Astrocyte (in vitro differentiated cells and primary cell): ENCODE measurements at places on chromosomes 16 and 17. TPM values are rescaled to one million over a fixed set of nuclear protein-coding genes. Genes with fewer than 3 reads are reported as not detected.

ABCA8 gene
- total RNA-seq: not detected in 2 replicates

DBNDD1 gene
- total RNA-seq: 18.1 and 24.0 TPM in 2 replicates

FAM222B gene
- 51.4 and 53.0 TPM in 2 replicates for total RNA-seq

DNA sequence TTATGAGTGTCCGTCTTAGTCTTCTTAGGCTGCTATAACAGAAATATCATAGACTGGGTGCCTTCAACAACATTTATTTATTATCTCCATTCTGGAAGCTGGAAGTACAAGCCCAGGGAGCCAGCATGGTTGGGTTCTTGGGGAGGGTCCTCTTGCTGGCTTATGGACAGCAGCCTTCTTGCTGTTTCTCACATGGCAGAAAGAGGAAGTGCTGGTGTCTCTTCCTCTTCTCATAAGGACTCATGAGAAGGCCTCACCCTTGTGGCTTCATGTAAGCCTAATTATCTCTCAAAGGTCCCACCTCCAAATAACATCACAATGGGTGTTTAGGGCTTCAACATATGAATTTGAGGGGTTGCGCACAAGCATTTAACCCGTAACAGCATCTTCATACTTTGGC, 207.0 kb upstream of the COX10 start:
- no peaks in the 10 kb centered on the region for H3K27me3 ChIP-seq
- H3K4me3 ChIP-seq: no peak overlapping the region
- H3K4me1 ChIP-seq: no peaks in the 10 kb centered on the region
- H3K36me3 ChIP-seq: no peaks in the 10 kb centered on the region
- H3K27ac ChIP-seq: no peak overlapping the region

GRCh38 chr16:13906168-13907089, 13.5 kb upstream of the ERCC4 start:
- no peaks in the 10 kb centered on the region for H3K27me3 ChIP-seq
- H3K27ac ChIP-seq: no peak overlapping the region
- DNase-seq: no peak
- H3K4me3 ChIP-seq: no peak overlapping the region

MT1X gene
- total RNA-seq: 7.0 and 9.7 TPM in 2 replicates

DNA sequence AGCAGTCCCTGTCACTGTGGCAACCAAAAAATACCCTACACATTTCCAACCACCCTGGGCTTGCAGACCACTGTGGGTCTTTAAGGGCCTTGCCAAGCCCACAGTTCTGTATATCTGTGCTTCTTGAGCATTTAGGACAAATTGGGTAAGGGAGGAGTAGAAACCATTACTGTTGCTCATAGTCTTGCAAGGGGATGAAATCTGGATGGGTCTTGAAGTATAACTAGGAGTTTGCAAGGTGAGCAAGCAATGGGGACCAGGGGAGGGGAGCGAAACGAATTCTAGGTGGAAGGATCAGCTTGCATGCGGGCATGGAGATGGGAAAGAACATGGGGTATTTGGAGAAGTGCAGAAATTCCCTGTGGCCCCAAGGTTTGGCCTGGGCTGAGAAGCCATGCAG, 202.9 kb downstream of the RAB11FIP4 start:
- H3K4me3 ChIP-seq: no peak overlapping the region
- peaks cover 22% of the 10 kb centered on the region for H3K36me3 ChIP-seq
- DNase-seq: no peak
- H3K27ac ChIP-seq: peak overlapping the region; percentile 90
- H3K4me1 ChIP-seq: peaks cover 58% of the 10 kb centered on the region

GRCh38 chr17:69246726-69247375, 18.2 kb upstream of the ABCA10 start:
- H3K27ac ChIP-seq: no peak overlapping the region
- no peaks in the 10 kb centered on the region for H3K36me3 ChIP-seq
- H3K4me1 ChIP-seq: peaks cover 4% of the 10 kb centered on the region
- no peaks in the 10 kb centered on the region for H3K27me3 ChIP-seq
- peak; percentile 11 for DNase-seq

AANAT gene
- total RNA-seq: 0.19 TPM in 1 of 2 replicates, not detected in the other

USP32 gene
- 36.8 and 40.2 TPM in 2 replicates for total RNA-seq

- H3K27ac ChIP-seq: no peak overlapping the region
- H3K36me3 ChIP-seq: peaks cover 13% of the 10 kb centered on the region
These were observed 31.0 kb downstream of the OMG start for GRCh38 chr17:31266042-31266441.

DNA sequence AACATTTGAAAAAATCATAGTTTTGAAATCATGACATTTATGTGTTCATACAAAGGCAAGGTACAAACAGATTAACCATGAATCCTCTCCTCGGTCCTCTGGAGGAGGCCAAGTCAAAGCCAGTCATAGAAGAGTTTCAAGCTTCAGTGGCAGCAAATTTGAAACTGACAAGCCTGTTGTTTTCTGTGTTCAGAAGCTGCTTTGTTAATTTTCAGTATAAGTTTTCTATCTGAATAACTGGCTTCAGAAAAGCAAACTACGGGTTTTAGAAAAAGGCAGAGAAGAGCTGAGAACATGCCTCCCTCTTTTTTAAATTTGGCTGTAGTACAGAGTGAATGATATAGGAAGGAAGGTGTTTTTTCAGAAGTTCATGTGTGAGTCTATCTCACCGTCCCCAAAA, 79.6 kb upstream of the CLEC18B start:
- no peak overlapping the region for H3K27ac ChIP-seq
- DNase-seq: no peak
- no peak overlapping the region for H3K4me3 ChIP-seq
- H3K27me3 ChIP-seq: no peaks in the 10 kb centered on the region
- H3K36me3 ChIP-seq: peaks cover 7% of the 10 kb centered on the region

CCL3 gene
- total RNA-seq: 3.4 and 3.6 TPM in 2 replicates

GRCh38 chr16:28326881-28327610, 34.7 kb downstream of the SBK1 start:
- no peak overlapping the region for H3K27ac ChIP-seq
- peak; percentile 13 for DNase-seq
- no peaks in the 10 kb centered on the region for H3K36me3 ChIP-seq
- no peaks in the 10 kb centered on the region for H3K27me3 ChIP-seq
- H3K4me3 ChIP-seq: no peak overlapping the region

- H3K4me1 ChIP-seq: peaks cover 33% of the 10 kb centered on the region
- peak overlapping the region; percentile 28 for H3K27ac ChIP-seq
- H3K27me3 ChIP-seq: no peaks in the 10 kb centered on the region
- peak overlapping the region; percentile 64 for H3K4me3 ChIP-seq
These were observed 7.6 kb downstream of the MYO1C start for GRCh38 chr17:1484676-1485422.

ANKRD40CL gene
- total RNA-seq: not detected in 2 replicates

DNAH17 gene
- 0.12 and 0.14 TPM in 2 replicates for total RNA-seq

DNA sequence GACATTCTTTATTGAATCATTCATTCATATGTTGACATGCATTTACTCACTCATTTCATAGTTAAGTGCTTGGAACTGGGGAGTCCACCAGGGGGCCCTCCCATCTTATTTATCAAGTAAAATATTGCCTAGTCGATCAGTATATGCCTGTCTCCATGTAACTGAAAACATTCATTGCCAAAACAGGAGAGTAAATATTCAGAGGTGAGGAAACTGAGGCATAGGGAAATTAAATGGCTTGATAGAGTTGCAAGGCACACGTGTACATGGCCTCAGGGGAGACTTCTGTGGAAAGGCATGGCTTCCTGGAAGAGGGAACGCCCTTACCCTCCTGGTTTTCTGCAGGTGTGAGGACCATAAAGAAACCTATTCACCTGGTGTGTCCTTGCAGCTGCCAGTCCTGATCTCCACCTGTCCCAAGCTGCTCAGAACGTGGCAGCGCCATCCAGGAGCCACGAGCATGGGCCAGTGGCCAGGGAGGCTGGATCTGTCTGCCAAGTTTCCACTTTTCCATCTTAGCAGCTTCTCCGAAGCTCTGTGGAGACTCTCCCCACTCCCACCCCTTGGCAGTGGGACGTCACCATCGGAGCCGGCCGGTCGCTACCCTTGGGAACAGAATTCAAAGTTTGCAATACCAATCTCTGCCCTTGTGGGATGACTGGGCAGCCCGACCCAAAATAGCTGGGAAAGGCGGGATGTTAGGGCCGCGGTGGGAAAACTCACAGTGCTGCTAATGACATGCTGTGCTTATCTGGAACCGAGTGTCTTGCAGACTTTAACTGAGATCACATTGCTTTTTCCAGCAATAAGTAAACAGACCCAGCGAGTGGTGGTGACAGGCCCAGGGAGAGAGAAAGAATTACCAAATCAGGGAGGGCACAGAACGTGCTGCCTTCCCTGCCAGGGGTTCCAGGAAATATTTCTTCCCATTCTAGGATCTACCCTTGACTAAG, 4.1 kb upstream of the C1QTNF1 start:
- H3K27ac ChIP-seq: no peak overlapping the region
- H3K27me3 ChIP-seq: peaks cover 22% of the 10 kb centered on the region
- no peaks in the 10 kb centered on the region for H3K36me3 ChIP-seq
- no peak overlapping the region for H3K4me3 ChIP-seq

DNA sequence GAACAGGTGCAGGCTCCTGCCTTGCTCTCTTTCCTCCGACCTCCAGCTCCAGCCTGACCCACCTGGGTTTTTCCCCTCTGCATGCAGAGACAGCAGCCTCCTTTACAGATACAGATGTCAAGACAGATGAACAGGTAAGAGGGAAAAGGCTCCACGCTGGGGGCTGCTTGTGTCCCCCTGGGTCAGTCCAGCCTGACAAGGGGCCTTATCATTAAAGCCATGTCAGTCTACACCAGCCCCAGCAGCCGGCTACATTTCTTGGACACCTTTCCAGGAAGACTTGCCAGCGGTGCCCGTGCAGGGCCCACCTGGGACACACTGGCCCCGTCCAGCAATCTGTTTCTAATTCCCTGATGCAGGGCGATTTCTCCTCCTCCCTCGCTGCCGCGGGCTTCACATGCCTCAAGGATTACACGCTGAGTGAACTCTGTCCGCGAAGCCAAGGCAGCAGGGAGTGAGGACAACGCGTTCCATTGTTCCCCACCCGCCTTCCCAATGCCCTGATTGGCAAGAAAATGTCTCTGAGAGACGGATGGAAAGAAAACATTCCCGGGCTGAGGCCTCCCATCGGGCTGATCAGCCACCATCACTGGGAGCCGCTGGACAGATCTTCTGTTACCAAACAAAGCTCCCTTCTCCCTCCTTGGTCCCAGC, 184.7 kb downstream of the C16orf95 start:
- no peaks in the 10 kb centered on the region for H3K36me3 ChIP-seq
- H3K27me3 ChIP-seq: no peaks in the 10 kb centered on the region
- H3K4me1 ChIP-seq: peaks cover 25% of the 10 kb centered on the region
- peak overlapping the region; percentile 26 for H3K27ac ChIP-seq

GRCh38 chr16:30839523-30840227, 52.7 kb upstream of the ZNF629 start:
- H3K27me3 ChIP-seq: no peaks in the 10 kb centered on the region
- H3K36me3 ChIP-seq: no peaks in the 10 kb centered on the region
- H3K27ac ChIP-seq: no peak overlapping the region
- no peak overlapping the region for H3K4me3 ChIP-seq
- no peaks in the 10 kb centered on the region for H3K4me1 ChIP-seq
- no peak for DNase-seq

DNA sequence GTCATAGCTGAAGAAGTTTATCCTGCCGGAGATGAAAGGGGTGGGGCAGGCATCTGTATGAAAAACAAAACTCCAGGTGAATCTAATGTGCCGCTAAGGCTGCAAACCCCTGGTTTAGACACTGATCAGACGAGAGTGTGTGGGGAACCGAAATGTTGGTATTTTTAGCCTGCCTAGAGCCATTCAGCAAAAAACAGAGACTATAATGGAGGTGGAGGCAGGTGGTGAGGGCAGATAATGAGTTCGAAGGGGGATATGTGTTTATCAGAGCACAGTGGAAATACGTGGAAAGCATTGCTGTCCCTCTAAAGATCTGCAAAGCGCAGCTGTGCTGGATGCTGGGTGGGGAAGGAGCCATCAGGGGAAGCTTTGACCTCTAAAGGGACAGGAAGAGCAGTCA, 127.5 kb upstream of the WSCD1 start:
- DNase-seq: no peak
- H3K27me3 ChIP-seq: no peaks in the 10 kb centered on the region
- no peak overlapping the region for H3K4me3 ChIP-seq
- H3K27ac ChIP-seq: no peak overlapping the region

DNA sequence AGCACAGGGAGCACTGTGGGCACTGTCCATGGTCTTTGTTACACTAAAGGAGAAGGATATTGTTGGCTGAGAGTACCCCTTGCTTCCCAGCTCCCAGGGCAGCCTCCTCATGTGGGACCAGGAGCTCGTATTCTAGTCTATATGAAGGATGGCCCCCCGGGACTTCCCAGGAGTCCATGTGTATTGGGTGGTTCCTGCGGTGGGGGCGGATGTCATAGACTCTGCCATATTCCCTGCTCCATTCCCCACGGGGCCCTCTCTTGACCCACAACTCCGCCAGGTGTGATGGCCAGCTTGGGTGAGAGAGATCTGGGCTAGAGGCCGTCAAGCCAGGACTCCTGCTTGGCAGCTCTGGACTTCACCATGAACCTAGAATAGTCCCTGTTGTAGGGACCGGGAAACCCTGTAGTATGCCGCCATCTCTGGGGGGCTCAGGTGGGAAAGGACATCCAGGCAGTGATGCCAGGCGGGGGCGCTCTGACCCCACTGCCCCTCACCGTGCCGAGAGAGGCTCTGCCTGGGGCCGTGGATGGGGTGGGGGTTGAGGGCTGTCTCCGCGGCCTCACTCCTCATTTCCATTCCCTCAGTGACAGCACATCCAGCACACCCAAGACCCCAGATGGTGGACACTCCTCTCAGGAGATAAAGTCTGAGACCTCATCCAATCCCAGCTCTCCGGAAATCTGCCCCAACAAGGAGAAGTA, 37.8 kb downstream of the OR1D5 start:
- peaks cover 4% of the 10 kb centered on the region for H3K4me1 ChIP-seq
- H3K27me3 ChIP-seq: no peaks in the 10 kb centered on the region
- H3K4me3 ChIP-seq: no peak overlapping the region
- no peak overlapping the region for H3K27ac ChIP-seq
- no peaks in the 10 kb centered on the region for H3K36me3 ChIP-seq

ACLY gene
- total RNA-seq: 296 and 326 TPM in 2 replicates

GRCh38 chr17:57375040-57375769, 118.9 kb downstream of the MSI2 start:
- no peaks in the 10 kb centered on the region for H3K36me3 ChIP-seq
- H3K4me1 ChIP-seq: peaks cover 20% of the 10 kb centered on the region
- H3K27ac ChIP-seq: no peak overlapping the region
- peak; percentile 59 for DNase-seq

LRRC37B gene
- total RNA-seq: 10.0 and 10.3 TPM in 2 replicates

CHMP6 gene
- total RNA-seq: 16.8 and 19.0 TPM in 2 replicates

GRCh38 chr17:17751489-17752088, 70.3 kb downstream of the RAI1 start:
- no peaks in the 10 kb centered on the region for H3K27me3 ChIP-seq
- H3K27ac ChIP-seq: peak overlapping the region; percentile 52
- H3K36me3 ChIP-seq: no peaks in the 10 kb centered on the region
- peak overlapping the region; percentile 56 for H3K4me3 ChIP-seq
- peaks cover 35% of the 10 kb centered on the region for H3K4me1 ChIP-seq
- DNase-seq: no peak

DNA sequence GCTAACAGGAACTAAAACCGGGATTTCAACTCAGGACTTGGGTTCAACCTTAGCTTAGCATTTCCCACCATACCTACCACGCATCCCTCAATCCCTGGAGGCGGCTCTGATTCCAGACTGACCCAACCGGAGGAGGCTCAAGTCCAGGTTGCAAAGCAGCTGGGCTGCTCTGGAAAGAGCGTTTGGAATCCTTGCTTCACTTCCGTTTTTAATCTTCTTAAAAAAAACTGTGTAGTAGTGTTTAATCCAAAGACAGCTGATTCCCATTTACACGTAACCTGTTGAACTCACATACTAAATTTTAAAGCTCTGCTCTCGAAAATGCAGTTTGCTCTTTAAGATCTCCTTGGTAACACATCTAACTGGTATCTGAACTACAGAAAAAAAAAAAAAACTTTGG, 50.0 kb downstream of the NXN start:
- DNase-seq: no peak
- H3K27ac ChIP-seq: no peak overlapping the region
- H3K36me3 ChIP-seq: no peaks in the 10 kb centered on the region
- no peaks in the 10 kb centered on the region for H3K27me3 ChIP-seq
- no peak overlapping the region for H3K4me3 ChIP-seq

DHRS7B gene
- total RNA-seq: 15.5 and 17.2 TPM in 2 replicates

- no peak overlapping the region for H3K27ac ChIP-seq
These were observed 101.0 kb upstream of the CNTNAP4 start for GRCh38 chr16:76176153-76176552.
